ENCODE measurements at places on chromosomes 6 and 20.

GRCh38 chr6:139679516-139680179 lies 305.2 kb upstream of the CITED2 start:
- H3K4me1 ChIP-seq: no peaks in the 10 kb centered on the region
- H3K27me3 ChIP-seq: no peaks in the 10 kb centered on the region
- H3K4me3 ChIP-seq: no peak overlapping the region
- DNase-seq: no peak

DNA sequence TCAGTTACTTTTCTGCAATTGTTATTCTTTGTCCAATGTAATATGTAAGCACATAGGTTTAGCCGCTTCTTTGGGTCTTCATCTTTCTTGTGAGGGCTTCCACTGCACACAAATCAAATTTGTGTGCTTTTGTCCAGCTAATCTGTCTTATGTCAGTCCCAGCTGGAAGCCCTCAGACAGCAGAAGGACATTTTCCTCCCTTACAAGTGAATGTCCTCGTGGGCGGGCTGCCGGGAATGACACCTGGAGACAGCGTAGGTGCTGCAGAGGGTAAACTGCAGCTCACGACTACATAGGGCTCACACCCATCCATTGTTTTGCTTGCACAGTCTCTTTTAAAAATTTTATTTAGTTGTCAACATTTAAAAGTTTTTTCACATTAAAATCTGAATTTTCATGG lies 24.6 kb upstream of the PPP1R14C start:
- no peak for DNase-seq
- H3K4me3 ChIP-seq: no peak overlapping the region
- H3K27ac ChIP-seq: no peak overlapping the region
- peaks cover 8% of the 10 kb centered on the region for H3K4me1 ChIP-seq

GRCh38 chr6:127069659-127070279 lies 48.7 kb upstream of the RSPO3 start:
- no peak overlapping the region for H3K27ac ChIP-seq
- no peak overlapping the region for H3K4me3 ChIP-seq
- H3K27me3 ChIP-seq: peaks cover 6% of the 10 kb centered on the region
- no peaks in the 10 kb centered on the region for H3K36me3 ChIP-seq

DNA sequence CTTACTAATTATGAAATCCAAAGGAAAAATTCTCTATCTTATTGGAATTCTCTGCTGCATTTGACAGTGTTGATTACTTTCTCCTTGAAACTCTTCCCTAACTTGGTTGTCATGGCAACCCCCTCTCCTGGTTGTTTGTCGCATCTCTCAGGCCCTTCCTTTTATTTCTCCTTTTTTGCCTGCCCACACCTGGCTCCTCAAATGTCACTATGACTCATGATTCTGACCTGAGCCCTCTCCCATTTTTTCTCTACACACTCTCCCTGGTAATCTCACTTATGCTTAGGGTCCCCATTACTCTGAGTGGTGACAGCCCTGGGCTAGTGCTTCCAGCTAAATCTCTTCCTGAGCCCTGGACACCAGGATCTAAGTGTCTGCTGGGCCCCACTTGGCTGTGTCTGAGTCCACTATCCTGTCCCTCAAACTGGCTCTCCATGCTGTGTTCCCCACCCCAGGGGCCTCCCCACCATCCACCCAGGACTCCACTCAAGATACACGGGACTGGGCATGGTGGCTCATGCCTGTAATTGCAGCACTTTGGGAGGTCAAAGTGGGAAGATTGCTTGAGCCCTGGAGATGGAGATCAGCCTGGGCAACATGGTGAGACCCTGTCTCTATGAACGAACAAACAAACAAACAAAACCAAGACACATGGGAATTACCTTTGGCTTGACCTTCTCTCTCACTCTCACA lies 16.5 kb upstream of the NNAT start:
- no peaks in the 10 kb centered on the region for H3K4me1 ChIP-seq
- H3K36me3 ChIP-seq: no peaks in the 10 kb centered on the region
- H3K27ac ChIP-seq: no peak overlapping the region
- no peak for DNase-seq
- H3K4me3 ChIP-seq: no peak overlapping the region
- H3K27me3 ChIP-seq: no peaks in the 10 kb centered on the region

DNA sequence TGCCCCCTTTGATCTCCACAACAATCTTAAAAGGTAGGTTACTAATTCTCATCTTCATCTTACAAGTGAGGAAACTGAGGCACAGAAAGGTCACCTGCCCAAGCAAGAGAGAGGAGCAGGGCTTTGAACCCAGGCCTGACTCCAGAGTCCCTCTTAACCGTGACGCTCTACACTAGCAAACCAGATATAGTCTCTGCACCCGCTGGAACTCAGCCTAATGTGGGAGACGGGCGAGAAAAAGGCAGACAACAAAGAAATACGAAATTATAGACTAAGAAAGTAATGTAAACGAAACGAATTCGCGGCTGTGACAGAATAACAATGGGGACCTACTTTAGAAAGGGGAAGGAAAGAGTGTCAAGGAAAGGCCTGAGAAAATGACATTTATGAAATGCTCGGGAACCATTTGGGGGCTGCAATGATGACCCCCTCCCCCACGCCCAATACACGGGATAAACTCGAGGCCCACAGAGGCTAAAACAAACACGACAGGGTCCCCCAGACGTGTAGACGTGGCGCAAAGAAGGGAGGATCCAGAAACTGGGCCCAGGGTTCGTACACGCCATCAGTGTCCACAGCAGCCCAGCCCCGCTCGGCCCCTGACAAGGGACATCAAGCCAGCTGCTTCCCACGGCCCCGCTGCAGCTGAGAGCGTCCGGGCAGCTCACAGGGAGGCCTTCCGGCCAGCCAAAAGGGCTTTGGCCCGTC lies 637 bp downstream of the TRPC4AP start:
- peak overlapping the region; percentile 90 for H3K27ac ChIP-seq
- H3K4me1 ChIP-seq: peaks cover 64% of the 10 kb centered on the region
- no peaks in the 10 kb centered on the region for H3K27me3 ChIP-seq
- DNase-seq: peak; percentile 28
- peaks cover 20% of the 10 kb centered on the region for H3K36me3 ChIP-seq
- peak overlapping the region; percentile 89 for H3K4me3 ChIP-seq

DNA sequence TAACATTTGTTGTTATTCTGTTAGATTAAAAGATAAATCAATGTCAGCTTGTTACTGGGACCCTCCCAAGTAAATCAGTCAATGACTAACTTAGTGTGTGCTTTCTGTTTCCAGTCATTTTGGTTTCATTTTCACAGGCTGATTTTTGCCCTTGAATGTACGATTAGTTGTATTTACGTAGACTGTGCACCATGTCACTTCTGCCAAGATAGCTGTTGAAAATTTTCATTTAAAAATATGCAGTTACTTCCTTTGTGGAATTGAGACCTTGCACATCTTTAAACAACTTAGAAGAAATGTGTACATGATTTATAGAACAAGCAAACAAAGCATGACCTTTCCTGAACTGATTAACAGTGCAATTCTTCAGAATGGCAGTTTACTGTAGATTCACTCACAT lies 944.8 kb upstream of the CITED2 start:
- no peaks in the 10 kb centered on the region for H3K4me1 ChIP-seq
- DNase-seq: no peak
- peaks cover 7% of the 10 kb centered on the region for H3K27me3 ChIP-seq
- H3K27ac ChIP-seq: no peak overlapping the region

Measured in activated naive CD4-positive, alpha-beta T cell treated with anti-CD3 and anti-CD28 coated beads for 36 hours (primary cell).